ENCODE measurements at places on chromosomes 5 and 9.

GRCh38 chr9:83012168-83012921, 50.6 kb downstream of the RASEF start:
- no peak for DNase-seq

GRCh38 chr5:78002690-78003089, 226.6 kb upstream of the TBCA start:
- no peak for DNase-seq

DNA sequence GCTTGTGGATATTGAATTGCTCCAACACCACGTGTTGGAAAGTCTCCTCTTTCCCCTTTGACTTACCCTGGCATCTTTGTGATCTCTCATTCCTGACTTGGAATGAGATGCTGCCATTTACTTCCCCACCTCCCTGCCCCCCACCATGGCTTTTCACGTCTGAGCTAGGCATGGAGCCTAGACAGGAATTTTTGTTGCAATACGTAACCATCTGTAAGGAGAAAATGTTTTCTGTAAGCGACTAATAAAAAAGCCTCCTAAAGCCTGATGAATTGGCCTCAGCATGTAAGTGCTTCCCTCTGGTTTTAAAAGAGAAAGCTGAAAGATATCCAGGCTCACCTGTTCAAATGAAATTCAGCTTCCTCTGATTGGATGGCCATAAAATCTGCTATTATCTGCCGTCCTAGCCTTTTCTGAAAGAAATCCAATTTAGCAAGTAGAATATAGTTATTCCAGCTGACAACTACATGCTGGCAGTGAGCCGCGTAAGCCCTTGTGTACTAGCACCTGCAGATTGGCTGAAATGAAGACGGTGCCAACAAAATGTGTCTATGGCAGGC, 200.1 kb downstream of the NSG2 start:
- no peak for DNase-seq

DNA sequence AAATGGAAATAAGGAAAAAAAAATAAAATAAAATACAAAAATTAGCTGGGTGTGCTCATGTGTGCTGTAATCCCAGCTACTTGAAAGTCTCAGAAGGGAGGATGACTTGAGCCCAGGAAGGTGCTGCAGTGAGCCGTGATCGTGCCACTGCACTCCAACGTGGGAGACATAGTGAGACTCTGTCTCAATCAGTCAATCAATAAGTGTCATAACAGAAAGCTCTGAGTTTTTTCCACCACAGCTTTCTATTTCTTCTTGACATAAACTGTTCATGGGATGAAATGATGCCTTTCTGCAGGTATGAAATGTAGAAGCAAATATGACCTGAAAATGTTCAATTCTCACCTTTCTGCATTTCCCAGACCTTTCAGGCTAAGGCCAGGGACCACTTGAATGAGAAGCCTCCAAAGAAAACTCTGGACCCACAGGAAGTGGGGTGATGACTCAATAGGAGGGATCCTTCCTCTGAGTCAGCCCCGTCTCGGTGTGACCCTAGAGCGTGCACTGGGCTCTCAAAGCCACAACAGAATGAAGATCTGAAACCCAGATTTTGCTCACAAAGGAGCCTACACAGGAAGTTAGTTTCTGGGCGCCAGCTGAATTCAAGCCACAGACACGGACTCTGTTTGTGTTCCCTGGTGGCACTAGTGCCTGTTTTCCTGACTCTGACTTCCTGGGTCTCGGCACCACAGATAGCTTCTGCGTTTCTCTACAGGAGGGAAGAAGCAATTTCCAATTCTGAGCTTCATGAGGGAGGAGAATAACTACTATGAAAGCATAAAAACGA, 62.0 kb downstream of the ANKH start:
- peak; percentile 89 for DNase-seq

DNA sequence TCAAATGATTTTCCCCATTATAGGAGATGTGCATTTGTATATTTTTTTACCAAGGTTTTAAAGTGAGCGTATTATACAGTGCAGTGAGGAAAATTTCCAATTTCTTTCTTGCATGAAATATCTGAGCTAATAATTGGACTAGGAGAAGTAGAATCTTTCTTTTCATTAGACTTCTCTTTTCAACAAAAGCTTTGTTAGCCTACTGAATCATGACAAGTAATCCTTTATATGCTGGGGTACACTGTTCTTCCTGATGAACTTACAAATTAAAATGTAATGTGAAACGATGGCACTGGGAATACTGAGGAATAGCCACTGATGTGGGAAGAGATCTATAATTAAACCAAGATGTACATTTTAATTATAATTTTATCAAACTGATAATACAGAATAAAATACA, 829.6 kb downstream of the PTPRD start:
- DNase-seq: no peak

GRCh38 chr5:100520348-100520747, 14.8 kb upstream of the FAM174A start:
- no peak for DNase-seq

- no peak for DNase-seq
Observed at GRCh38 chr9:84393266-84393950, 52.9 kb upstream of the SLC28A3 start.

DNA sequence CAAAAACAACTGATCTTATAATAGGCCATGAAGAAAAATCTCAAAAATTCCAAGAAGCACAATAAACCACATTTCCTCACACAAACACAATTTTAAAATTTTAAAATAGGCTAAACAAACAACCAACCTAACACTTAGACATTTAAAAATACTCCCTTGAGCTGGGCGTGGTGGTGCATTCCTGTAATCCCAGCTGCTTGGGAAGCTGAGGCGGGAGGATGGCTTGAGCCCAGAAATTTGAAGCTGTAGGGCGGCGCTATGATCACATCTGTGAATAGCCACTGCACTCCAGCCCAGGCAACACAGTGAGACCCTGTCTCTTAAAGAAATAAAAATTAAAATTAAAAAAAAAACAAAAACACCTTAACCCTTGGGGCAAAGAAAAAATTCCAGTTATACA, 36.9 kb upstream of the TESK1 start:
- DNase-seq: no peak

- no peak for DNase-seq
Observed at GRCh38 chr9:125835655-125836054, 88.5 kb downstream of the PBX3 start.

- no peak for DNase-seq
Observed at GRCh38 chr5:56028708-56029107, 33.9 kb upstream of the IL6ST start.

GRCh38 chr5:64690417-64691151, at the start of gene SHISAL2B:
Gene SHISAL2B (plus strand): TSS chr5:64690503. CDS start chr5:64690624, 121 bp downstream.
- DNase-seq: peak; percentile 38

DNA sequence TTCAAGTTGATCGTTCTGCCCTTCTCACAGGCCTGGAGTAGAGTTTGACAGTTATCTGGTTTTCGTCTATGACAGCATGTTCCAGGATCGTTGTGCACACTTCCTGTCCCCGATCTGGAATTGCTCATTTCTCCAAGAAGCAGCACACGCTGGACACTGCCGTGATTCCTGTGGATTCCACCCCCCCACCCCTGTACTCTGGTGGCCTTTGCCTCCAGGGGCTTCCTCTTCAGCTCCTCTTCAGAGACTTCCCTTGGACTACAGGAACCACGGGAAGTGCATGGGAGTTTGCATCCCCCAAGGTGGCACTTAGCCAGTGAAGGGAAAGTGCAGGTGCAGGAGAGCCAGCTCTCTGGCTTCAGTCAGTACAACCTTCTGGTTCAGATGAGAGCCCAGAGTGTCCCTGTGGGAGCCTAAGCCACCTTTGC, 160.7 kb downstream of the CACNA1B start:
- DNase-seq: no peak

DNA sequence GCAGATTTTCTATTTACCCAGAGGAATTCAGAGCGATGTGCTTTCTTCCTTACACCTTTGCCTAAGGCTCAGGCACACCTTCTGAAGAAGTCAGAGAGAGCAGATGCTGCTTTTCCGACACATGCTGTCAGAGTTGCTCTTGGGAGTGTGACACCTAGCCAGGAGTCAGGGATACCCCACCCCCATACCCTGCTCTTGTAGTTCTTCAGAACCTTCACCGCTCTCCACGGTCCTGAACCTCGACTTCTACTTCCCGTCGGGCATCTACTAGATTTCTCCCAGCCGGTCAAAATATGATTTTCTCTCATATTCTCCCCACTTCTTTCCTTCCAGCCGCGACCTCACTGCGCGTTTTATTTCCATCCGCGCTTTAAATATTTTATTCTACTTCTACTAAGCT, 1.7 kb downstream of the GRIN3A start:
- peak; percentile 13 for DNase-seq

GRCh38 chr5:168047043-168047668, 244.3 kb upstream of the WWC1 start:
- peak; percentile 41 for DNase-seq

GRCh38 chr5:125198270-125198974, 452.0 kb upstream of the ZNF608 start:
- DNase-seq: peak; percentile 49

GRCh38 chr9:969310-970150, 6.9 kb upstream of the DMRT3 start:
- DNase-seq: no peak

DNA sequence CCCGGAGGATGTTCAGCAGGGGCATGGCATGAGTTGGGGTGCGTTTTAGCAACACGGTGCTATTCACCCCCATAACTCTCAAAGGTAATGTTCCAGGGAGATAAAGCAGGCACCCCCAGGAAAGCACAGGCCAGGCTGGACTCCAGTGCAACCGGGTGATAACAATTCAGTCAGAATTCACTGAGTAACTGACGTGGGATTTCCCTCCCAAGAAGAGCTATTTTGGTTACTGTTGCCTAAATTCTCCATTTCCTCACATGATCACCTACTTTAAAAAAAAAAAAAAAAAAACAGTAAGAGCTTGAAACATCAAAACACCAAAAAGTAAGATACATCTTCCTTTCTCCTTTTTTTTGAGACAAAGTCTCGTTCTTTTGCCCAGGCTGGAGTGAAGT, 137.6 kb upstream of the WWC1 start:
- DNase-seq: no peak

DNA sequence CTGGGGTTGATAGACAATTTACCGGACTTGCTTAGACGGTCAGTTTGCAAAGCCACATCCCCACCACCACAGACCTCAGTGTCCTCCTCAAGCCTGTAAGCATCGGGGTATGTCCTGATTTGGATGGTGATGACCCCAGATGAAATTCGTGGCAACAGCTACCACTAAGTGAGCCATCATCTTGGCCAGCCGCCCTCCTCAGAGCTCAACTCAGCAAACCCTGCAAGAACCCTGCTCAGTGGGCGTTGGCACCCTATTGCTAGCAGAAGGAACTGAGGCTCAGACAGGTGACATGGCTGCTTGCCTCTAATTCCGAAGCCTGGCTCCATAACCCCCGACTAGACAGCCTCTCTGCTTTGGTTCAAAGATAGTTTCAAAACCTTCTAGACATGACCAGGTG, 41.4 kb upstream of the BARHL1 start:
- DNase-seq: no peak

GRCh38 chr9:34546834-34547827, 24.3 kb upstream of the ENHO start:
- DNase-seq: peak; percentile 78

DNA sequence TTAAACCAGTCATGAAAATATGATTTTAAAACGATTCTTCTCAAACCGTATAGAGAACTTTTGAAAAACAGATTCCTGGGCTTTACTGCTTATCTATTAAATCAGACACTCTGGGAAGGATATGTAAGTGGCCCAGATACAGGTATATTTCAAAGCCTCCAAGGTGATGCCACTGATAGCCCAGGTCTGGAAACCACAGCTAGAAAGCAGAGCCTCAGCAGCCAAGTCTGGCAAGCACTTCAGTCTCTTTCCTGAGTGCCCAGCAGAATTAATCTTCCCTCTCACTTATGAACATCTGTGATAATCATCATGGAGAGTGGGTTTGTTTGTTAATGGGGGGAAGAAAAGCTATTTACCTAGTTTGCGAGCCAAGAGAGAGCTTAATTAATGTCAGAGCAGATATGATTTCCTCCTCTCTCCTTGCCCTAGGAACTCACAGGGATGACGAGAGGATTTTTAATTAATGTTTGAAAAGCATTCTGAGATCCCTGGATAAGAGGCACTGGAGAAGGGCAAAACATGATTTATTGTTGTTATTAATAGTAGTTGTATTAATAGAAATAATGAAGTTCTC, 368.4 kb downstream of the TLE1 start:
- no peak for DNase-seq

- no peak for DNase-seq
Observed at GRCh38 chr9:129998491-129999140, 44.4 kb downstream of the FNBP1 start.

- DNase-seq: no peak
Observed at GRCh38 chr5:54838843-54839242, 146.6 kb downstream of the ESM1 start.

DNA sequence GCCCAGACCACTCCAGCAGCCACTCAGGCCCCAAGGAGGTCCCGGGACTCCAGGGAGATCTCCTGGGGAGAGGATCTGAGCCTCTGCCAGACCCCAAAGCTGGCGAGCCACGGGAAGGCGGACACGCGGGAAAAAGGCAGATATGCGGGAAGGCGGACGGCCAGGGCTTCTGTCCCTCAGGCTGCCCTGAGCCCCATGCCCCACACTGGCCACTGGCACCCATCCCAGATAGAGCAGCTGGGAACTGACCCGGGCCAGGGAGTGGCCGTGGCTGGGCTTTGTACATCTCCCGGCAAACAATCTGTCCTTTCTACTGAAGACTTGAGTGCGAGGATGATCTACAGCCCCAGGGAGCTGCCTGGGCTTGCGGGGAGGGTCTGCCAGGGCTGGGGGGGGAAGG, 21.1 kb upstream of the NOTCH1 start:
- no peak for DNase-seq

DNA sequence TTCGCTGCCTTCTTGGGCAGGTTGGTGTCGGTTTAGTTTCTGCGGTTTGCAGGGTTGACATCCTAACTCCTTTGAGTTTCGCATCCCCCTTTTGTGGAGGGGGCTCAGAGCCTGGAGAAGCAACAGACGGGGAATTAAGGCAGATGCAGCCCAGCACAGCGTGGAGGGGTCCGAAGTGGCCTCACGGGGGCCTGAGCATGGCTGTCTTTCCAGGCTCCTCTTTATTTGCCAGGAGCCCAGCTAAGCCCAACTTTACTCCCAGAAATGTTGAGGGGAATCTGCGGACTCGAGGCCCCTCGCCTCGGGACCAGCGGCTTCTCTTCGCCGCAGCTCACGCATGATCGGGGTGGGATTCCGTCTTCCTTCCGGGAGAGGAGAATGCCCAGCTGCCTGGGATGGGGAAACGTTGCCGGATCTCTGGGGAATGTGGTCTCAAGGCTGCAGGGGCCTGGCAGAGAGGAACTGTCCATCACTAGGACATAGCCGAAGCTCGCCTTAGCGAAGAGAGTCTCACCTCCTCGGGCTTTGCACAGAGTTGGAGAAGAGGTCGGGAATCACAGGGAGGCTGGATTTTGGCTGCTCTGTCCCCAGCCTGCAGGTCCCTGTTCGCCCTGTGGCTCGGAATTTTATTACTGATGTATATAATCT, 1.3 kb downstream of the RAI14 start:
- peak; percentile 48 for DNase-seq

- peak; percentile 95 for DNase-seq
Observed at GRCh38 chr9:131094622-131095021, 1.7 kb upstream of the AIF1L start.

Measured in AG20443 (cell line).